Skeletal muscle cell (primary cell): ENCODE measurements at places on chromosomes 11 and 22.

DNA sequence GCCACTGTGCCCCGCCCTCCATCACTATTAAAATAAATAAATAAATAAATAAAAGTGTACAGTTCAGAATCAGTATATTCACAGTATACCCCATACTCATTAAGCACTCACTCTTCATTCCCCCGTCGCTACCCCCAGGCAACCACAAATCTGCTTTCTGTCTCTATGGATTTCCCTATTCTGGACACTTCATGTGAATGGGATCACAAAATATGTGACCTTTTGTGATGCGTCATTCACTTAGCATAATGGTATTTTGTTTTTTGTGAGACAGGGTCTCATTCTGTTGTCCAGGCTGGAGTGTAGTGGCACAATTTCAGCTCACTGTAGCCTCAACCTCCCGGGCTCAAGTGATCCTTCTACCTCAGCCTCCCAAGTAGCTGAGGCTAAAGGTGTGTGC lies 52.8 kb downstream of the RBX1 start:
- no peak for DNase-seq

DNA sequence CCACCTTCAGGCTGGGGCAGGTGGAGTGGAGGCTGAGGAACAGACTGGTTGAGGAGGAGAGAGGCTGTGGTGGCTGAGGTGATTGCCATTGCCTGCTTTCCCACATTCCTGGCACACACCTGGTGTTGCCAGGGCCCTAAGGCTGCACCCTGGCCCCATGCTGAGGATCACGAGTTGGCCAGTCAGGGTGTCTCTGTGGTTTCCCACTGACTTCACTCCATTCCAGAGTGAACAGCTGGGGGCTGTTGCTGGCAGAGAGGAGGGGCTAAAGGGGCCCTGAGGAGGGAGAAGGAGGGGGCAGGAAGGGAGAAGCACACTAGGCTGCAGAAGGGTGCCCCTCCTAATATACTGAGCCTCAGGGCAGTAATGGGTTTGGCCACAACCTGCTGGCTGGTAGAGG lies 1.8 kb downstream of the TMEM86A start:
- DNase-seq: no peak

DNA sequence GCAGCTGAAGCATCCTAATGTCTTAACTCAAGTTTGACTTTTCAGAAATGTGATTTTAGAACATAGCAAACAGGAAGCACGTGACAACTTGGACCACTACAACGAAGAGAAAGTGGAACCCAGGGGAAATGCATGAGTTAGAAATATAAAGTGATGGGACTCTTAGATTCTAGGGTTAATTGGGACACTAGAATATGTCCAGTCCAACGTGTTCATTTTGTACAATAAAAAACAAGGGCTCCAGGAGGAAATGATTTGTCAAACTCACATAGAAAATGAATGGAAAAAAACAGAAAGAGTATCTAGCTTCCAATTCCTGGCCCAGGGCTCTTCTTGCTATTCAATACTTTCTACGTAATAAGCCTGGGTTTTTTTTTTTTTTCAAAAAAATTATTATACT lies 30.7 kb downstream of the TIMP3 start:
- no peak for DNase-seq

DNA sequence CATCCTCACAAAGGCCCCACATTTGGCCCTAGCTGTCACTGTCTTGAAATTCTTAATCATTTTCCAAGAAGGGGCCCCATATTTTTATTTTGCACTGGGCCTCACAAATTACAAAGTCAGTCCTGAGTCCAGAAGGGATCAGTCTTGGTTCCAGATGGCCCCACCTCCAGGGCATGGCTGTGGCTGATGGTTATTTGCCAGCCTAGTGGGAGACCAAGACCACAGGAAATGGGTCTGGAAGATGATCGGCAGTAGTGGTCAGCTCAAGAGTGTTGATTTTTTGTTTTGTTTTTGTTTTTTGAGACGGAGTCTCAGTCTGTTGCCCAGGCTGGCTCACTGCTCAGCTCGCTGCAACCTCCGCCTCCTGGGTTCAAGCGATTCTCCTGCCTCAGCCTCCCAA lies 47.1 kb upstream of the EMID1 start:
- no peak for DNase-seq

DNA sequence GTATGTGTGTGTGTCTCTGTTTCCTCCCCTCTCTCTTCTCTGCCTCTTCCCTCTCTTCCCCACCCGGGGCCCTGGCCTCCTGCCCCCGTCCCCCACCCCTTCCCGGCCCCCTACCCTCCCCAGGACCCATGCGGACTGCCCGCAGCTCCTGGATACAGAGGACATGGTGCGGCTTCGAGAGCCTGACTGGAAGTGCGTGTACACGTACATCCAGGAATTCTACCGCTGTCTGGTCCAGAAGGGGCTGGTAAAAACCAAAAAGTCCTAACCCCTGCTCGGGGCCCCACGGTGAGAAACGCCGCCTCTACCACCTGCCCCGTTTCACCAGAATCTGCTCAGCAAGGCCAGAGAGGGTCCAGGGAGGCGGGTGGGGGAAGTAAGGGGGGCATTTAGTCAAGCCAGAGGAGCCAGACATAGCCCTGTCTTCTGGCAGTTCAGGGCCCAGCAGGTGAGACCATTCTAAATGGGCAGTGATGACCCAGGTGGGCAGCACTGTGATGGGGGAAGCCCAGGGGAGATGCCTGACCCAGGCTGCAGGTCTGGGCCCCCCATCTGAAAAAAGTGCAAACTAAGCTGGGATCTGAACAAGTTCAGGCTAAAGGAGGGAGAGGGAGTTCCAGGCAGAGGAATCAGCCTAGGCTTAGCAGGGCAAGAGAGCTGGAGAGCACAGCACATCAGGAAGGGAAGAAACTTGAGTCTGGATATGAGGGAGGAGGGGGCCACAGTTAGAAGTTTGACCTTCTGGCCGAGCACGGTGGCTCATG lies 6.4 kb downstream of the SELENOM start:
- DNase-seq: no peak

- no peak for DNase-seq
These were observed 3.6 kb downstream of the DUSP8 start for GRCh38 chr11:1568441-1568911.

DNA sequence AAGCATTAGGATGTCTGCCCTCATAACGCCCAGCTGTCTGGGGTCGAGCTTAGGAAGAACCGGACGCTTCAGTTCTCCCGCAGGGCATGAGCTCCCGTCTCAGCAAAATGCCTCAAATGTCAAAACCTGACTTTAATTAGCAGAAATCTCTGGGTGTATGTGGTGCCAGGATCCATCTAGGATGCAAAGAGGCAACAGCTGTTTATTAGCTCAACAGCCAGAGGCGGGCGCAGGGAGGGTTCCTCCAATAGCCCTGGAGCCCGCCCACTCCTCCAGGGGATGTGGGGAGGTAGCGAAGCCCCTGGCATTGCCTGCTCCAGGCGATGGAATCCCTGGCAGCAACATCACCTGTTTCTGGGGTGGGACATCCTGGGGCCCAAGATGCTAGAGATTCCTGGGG lies 39.4 kb upstream of the RTL6 start:
- DNase-seq: no peak

- DNase-seq: no peak
These were observed 47.3 kb upstream of the TMEM45B start for GRCh38 chr11:129768356-129768755.

DNA sequence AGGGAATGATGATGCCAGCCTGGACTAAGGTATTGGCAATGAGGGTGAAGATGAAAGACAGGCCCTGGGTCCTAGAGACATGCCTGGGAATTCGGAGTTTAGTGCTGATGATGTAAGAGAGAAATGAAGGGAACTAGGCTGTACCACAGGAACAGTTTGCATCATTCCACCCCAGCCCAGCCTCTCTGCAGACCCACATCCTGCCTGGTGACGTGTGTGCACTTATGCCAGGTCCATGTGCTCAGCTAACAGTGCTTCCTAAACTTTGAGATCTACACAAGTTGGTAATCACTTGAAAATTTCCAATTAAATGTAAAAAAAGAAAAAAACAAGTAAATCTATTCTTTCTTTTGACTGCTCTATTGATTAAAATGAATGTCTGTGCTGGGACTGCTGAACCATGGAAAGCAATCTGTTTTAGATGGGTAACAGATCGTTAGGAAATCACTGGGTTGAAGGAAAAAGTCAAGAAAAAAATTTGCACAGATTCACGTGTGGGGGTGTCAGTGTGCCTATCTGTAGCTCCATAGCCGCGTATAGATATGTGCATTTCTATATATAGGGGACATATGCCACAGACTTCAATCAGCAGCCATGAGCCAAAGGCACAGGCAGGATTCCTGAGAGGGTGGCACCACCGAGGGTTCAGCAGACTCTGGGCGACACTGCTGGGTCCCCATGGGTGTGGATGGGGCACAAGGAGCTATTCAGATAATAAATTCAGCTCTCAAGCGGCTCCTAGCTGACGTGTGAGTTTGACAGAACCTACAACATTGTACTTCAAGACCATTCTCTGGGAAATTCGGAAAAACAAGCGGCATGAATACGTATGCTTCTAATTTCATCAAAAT lies 131.1 kb upstream of the OPCML start:
- DNase-seq: no peak

DNA sequence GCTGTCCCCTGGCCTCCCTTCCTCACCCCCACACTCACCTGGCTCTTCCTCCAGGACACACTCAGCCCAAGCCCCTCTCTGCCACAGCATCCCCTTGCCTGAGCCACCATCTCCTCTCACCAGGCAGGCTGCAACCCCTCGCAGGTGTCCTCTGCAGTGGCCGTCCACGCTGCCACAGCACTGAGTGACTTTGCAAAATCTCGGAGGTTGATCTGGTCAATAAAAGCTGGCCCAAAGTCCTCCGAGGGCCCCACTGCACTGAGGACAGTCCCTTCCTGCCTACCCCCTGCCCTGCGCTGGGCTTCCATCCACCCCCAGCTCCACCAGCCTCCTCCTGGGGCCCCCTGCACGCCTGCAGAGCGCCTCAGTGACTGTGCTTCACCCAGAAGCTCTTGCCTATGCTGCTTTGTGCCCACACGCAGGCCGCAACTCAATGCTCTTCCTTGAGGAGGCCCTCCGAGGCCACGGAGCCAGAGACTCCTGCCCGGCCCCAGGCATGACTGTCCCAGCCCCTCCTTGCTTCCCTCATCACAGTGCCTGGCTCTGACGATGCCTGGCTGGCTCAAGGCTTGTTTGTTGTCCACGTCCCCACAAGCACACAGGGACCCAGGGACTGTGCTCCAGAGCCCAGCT lies 30.8 kb upstream of the SLC22A12 start:
- no peak for DNase-seq
